ENCODE measurements at places on chromosomes 12 and 14.

DNA sequence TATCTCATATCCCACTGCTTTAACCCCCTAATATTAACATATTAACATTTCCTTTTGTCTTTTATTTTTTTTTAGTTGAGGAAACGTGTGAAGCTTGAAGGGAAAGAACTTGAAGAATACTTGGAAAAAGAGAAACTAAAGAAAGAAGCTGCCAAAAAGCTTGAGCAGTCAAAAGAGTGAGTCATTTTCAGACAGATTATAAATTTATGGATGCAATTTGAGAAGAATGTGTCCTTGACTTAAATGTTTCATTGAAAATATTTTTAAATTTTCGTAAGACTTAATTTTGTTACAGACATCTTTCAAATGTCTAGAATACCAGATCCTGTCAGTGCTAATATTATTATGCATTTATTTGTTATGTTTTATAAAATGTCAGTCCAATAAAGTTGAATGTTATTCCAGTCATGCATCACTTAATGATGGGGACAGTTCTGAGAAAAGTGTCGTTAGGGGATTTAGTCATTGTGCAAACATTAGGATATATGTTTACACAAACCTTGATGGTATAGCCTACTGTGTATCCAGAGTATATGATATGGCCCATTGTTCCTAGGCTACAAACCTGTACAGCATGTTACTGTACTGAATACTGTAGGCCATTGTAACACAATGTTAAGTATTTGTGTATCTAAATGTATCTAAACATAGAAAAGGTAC is 32.6 kb downstream of the CPSF2 start:
- DNase-seq, result peak; percentile 57

DNA sequence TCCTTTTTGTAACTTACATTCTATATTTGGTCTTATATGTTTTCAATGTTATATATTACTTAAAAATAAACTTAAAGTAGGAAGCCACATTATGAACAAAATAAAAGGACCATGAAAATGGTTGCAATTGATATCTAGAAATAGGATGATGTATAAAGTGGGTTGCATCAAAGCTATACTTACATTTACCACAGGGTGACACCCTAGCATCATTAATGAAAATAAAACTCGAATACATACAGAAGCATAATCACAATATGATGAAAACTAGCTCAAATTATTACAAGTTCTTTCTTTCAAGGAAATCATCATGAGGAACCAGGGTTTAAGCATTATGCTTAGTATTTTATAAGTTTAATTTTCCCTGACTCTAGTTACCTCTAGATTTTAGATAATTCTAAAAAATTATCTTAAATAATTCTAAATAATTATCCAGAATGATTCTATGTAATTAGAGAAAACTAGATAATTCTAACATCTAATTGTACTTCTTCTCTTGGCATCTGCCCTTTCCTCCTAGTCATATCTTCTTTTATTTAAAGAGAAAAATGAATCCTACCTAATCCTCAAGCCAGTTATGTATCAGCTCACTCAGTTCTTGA is 31.2 kb downstream of the TAS2R7 start:
- DNase-seq, result peak; percentile 53

DNA sequence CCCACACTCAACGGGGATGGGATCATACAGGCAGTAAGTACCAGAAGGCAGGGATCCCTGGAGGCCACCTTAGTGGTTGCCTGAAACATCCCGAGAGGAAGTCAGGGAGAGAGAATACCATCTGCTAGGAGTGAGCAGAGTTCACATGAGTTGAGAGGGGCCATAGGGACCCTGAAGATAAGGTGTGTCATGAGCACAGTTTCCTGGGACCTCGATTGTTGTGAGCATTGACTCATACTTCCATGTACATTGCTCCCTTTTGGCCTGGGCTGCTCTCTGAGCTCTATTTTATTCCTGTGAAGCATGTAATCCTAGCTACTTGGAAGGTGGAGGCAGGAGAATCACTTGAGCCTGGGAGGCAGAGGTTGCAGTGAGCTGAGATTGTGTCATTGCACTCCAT is 120.5 kb downstream of the TBC1D30 start:
- no peak for DNase-seq

DNA sequence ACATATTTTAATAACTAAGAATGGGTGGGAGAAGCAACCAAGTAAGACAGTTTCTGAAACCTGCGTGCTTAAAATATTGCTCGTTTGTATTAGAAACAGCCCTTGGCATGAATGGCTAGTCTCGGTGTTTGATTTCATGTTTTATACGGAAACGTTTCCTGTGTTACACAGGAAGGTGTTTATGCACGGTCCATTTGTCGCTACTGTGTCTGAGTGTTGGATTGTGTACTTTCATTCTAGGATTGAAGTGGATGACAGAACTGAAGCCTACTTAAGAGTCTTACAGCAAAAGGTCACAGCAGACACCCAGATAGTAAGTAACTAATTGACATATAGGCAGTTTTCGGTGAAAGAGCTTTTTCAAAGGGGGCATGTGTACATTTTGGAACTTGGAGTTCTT is 19.6 kb downstream of the PIWIL1 start:
- DNase-seq, result no peak

DNA sequence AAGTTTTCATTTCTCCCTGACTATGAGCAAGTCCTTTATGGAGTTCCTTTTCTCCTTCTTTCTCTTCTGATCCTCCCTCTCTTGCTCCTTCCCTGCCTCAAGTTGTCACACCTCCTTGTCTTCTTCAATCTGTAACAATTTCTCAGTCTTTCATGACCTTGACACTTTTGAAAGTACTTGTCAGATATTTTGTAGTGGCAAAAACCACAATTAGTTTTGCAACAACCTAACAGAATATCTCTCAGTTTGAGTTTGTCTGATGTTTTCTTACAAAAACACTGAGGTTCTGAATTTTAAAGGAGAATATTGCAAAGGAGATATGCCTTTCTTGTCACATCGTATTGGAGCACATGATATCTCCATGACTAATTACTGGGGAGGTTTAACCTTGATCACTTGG is 4.1 kb upstream of the CRADD start:
- no peak for DNase-seq

DNA sequence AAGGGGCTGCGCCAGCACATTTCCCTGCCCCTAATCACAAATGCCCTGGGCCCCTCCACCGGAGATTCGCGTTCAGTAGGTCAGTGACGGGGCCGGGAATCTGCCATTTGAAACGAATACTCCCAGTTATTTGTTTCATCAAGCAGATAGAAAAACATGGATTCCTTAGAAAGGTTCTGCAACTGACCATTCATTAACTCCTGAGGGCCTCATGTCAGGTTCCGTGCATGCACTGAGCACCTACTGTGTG is 25.6 kb upstream of the UBC start:
- no peak for DNase-seq

- DNase-seq, result peak; percentile 45
Observed at GRCh38 chr12:104282109-104282508, 21.4 kb upstream of the EID3 start.

GRCh38 chr12:124410354-124411175 is 115.7 kb downstream of the RFLNA start:
- DNase-seq, result peak; percentile 44

GRCh38 chr12:70078161-70078560 is 165.1 kb upstream of the CNOT2 start:
- no peak for DNase-seq

DNA sequence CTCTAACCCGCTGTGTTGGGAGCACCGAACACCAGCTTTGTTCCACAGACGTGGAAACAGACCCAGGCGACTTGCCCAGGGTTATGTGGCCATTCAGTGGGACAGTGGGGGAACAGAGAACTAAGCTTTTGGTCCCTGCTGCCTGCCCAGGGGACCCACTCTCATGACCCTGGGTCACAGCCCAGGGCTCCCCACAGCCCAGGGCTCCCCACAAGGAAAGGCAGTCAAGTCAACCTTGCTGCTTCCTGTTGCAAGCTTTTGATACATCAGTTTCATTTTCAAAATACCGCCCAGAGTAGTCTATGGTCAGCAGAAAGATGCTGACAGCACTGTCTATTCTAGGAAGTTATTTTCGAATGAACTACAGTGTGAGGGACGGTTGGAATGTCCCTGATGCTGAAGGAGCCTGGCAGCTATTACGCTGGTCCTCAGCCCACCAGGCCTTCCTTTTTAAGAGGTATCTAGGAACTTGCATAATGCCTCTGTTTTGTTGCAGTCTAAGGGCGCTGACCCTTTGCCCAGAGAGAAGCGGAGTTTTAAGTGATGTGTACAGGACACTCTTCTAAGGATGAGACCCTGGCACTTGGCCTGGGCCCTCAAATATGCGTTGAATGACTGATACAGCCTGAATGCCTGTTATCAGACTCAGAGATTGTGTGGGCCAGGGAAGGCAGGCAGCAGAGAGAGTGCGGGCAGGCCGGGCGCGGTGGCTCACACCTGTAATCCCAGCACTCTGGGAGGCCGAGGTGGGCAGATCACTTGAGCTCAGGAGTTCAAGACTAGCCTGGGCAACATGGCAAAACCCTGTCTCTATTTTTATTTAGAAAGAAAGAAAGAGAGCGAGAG is 12.6 kb upstream of the TTC7B start:
- DNase-seq, result no peak

- no peak for DNase-seq
Observed at GRCh38 chr14:42011221-42011620, 404.5 kb downstream of the LRFN5 start.

GRCh38 chr14:34368971-34369647 is 92.9 kb downstream of the SPTSSA start:
- DNase-seq, result no peak

GRCh38 chr14:77812028-77812427 is 12.1 kb downstream of the ADCK1 start:
- no peak for DNase-seq

DNA sequence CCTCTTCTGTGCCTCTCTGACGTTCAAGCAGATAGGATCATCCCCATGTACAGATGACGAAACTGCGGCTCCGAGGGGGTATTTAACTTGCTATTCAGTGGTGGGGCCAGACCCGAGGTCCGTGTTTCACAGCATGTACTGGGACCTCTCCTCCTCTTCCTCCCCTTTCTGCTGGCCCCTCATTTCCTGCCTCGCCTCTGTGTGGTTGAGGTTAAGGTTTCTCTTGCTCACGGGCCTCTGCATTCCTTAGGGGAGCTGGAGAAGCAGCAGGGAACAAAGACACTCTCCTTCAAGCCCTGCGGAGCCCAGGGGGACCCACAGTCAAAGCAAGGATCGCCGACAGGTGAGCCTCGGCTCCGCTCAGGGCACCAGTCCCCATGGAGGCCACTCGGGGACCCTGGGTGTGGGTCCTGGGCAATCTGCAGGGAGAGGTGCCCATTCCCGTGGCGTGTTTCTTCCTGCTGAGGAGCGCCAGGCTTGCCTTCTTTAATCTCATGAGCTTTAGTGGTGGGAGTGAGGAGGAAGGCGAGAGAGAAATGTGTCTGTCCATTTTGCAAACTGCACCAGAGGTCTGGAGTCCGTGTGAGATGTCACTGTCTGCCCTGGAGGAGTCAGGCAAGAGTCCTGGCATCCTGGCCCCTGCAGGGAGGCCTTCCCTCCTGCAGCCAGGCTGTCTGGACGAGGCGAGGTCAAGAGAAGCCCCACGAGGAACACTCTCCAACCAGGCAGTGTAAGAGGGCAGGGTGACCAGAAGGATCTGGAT is 45.0 kb downstream of the SLC6A12 start:
- peak; percentile 14 for DNase-seq
